GM04503 (cell line): ENCODE measurements at places on chromosomes 7 and 10.
A peak's percentile ranks its signal among the peaks of the same experiment; 100 is the strongest.

DNA sequence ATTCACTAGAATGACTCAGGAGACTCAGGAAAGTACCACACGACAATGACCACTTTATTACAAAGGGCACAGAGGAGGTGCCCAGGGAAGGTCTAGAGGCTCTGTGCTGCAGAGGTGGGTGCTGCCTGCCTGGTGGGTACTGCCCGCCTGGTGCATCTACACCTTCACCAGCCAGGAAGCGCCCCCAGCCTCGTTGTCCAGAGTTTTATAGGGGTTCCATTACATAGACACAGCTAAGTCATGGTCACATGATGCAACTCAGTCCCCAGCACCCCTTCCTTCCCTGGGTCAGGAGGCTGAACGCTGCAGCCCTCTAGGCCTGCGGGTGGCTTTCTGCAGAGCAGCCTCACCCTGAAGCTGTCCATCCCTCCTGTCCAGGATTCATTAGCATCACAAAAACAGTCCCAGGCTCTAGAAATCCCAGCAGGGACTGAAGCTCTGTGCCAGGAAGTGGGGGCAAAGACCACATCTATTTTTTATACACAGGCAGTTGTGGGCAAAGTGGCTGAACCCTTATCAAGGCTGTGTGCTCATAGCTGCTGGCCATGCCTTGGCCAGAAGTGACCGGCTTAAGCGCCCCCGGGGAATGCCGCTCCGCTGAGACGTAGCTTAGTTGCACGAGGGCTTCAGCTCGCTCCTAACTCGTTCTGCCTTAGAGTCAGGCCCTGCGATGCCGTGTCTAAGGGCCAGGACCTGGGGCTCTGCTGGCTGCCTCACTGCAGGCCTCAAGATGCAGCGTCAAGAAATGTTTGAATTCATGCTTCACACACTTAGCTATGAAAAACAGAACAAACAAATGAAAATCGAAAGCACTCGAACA lies 219.0 kb downstream of the GLRX3 start:
- no peak for DNase-seq

GRCh38 chr7:129664029-129665012 lies 52.8 kb downstream of the NRF1 start:
- DNase-seq, result peak; percentile 21

DNA sequence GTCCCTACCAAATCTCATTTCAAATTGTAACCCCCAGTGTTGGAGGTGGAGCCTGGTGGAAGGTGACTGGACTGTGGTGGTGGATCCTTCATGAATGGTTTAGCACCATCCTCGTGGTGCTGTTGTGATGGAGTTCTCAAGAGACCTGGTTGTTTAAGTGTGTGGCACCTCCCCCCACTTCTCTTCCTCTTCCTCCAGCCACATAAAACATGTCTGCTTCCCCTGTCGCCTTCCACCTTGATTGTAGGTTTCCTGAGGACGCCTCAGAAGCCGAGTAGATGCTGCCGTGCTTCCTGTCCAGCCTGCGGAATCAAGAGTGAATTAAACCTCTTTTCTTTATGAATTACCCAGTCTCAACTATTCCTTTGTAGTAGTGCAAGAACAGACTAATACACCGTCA lies 21.0 kb downstream of the GRB10 start:
- DNase-seq, result no peak

- no peak for DNase-seq
These were observed 39.3 kb downstream of the FAM13C start for GRCh38 chr10:59323036-59323459.

DNA sequence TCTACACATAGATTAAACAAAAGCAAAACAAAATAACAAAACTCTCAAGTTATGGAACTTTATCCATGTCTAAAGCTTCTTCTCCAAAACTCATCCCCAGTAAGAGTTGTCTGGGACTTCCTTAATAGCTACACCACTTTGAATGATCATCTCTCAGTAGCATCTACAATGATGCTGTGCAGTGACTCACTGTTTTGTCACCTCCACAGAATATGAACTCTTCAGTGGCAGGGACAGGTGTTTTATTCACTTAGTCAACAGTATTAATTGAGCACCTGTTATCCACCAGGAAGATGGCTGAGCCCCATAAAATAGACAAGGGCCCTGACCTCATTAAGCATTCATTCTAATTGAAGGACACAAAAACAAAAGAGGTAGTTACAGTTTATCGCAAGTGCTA lies 350.7 kb downstream of the ELMO1 start:
- no peak for DNase-seq

DNA sequence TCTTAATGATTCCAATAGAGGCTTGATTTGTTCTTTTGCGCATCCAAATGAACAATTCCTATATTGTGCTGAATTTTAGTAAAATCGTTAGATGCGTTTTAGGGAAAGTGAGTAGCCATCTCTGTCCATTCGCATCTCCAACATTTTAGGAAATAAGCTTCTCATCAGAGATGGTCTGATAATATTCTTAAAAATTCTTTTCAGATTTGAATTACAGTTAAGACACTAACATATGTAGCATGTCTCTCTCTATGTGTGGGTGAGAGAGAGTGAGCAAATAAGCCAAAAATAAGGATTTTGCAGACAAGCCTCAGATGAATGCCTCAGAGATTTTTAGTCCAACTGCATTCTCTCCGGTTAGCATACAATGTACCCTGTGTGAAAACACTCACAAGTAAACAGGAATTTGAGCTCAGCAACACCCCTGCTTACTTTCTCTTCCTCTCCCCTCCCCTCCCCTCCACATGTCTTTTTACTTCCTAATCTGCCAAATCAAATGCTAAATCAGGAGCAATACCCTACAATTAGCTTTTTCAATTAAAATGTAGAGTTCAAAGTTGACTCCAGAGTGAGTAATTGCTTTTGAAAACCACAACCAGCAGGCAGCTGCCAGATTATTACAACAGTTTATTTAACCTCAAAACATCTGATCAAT lies 354.4 kb downstream of the CRPPA start:
- no peak for DNase-seq

- no peak for DNase-seq
These were observed 267.8 kb downstream of the WDR37 start for GRCh38 chr10:1323951-1324350.

DNA sequence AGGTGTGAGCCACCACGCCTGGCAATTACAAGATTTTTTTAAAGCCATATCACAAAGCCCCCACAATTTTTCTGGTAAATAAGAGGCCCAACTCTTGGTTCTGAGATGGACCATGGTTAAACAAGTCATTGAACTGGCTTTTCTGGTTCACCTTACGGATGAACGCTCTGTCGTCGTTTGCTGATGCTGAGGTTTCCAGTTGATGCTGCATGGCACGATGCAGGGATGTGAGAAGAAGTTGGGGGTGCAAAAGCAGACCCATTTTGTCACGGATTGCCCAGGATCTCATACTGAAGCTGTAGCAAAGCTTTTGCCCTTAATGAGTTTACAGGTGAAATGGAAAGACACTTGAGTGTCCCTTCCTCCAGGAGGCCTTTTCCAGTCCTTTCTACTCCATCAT lies 2.0 kb upstream of the IL2RA start:
- no peak for DNase-seq

DNA sequence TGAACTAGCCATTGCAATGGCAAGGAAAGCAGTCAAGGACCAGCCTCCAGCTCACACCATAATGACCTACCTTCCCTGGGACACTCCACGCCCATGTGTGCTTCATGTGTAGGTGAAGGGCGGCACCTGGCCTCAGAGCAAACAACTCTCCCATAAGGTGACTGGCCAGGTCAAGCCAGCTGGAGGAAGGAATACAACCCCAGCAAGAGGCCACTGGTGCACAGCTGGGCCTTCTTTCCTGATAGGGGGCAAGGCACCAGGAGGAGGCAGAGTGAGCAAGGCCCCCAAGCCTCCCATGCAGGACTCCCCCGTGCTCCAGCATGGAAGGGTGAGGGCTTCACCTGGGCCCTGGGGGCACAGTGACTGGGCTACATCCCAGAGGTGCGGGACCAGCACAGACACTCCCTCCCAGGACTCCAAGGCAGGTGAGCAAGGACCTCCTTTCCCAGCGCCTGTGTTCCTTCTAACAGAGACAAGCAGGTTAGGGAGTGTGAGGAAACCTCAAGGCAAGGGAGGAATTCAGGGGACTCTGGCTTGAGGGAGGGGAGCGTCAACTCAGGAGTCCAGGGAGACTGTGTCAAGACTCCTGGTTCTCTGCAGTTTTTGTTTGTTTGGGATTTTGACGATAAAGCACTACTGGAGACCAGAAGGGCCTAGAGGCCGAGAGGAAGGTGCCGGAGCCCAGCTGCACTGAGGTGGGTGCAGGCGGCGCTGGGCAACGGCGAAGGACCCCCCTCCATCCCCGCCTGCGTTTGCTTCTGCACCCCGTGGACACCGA lies 1.7 kb downstream of the PTPRN2 start:
- no peak for DNase-seq

- DNase-seq, result no peak
These were observed 151.5 kb downstream of the CUX1 start for GRCh38 chr7:101968720-101969466.

DNA sequence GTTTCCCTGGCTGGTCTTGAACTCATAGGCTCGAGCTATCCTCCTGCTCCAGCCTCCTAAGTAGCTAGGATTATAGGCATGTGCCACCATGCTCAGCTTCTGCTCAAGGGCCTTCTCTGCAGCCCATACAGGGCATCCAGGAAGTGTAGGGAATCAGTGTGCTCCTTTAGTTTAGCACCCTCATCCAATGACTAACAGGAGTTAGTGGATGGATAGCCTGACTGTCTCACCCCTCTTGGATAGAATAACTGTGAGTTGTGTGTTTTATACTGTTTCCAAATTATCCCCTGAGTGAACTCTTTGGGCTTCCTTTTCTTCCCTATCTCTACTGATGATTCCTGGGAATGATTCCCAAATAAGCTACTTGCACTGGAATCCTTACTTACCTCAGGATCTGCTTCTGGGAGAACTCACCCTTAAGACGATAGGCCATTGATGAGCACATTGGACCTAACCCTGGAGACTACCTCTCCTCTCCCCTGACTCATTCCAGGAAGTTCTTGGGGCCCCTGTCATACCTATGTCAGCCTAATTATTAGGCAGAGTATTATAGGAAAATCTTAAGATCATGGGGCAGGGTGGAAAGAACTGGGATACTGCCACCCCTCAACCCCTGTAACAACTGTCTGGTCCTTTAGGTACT lies 18.5 kb downstream of the STRIP2 start:
- DNase-seq, result no peak

- no peak for DNase-seq
These were observed 85.7 kb upstream of the BMPER start for GRCh38 chr7:33819658-33820057.

DNA sequence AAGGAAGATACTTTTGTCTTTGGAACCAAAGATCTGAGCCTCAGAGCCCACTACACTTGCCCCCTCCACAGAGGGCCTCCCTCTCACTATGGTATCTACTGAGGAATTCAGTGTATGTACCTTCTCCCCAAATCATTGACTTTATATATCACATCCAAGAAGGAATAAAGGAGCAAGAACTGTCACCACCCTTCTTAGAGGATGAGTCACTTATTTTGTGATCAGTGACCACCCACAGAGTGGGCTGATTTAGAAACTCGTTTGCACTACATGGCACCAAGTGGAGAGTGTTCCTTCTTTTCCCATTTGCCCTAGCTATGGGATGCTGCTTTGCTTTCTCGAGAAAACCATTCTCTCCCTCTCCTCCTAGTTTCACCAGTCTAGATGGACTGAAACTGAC lies 5.7 kb downstream of the TMEM243 start:
- DNase-seq, result no peak

DNA sequence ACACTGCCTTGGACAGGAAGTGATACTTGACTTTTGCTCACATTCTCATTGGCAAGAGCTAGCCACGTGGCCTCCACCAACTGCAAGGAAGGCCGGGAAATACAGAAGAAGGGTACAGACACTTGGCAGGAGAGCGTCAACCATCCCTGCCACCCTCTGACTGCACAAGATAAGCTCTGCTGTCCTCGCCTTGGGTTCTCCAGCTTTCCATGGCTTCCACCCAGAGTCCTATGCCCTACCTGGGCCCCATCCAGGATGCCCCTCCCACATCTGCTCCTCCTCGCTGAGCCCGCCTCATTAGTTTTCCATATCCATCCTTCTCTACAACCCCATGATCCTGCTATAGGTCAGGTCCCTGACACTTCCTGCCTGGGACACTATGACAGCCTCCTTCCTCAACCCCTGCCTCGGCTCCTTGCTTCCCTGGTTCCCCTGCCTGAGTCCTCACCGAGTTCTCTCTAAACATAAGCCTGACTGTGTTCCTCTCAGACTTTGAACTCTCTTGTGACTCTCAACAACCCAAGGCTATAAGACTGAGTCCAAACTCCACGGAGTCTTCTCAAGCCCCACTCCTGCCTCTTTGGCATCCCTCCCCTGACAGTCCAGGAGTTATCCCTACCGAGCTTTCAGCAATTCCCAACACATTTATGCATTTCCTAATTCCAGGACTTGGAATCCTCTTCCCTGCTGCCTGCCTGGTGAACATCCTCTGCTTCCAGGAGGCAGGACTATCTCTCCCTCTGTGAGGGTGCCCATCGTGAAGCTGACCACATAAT lies 23.2 kb upstream of the GDF10 start:
- no peak for DNase-seq

GRCh38 chr10:25901199-25901598 lies 32.8 kb upstream of the MYO3A start:
- no peak for DNase-seq

GRCh38 chr7:92809397-92809759 lies 27.0 kb downstream of the CDK6 start:
- DNase-seq, result no peak

DNA sequence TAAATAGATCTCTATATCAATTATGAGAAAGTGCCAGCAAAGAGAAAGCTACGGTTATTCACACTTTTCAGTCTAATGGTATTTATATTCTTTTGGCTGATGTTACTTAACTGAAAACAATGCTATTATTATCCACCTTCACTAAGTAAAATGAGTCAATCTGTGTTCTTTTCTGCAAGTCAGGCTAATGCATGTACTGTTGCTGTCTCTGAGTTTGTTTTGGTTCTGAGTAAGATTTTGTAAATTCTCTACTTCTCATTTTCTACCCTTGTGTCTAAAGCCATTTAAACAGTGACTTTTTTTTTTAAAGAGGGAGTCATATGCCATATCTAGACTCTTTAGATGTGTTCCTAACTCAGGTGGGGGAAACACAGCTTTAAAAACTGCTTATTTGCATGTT lies 7.5 kb downstream of the VWC2 start:
- no peak for DNase-seq

GRCh38 chr10:32357056-32357735 lies 10.2 kb upstream of the EPC1 start:
- DNase-seq, result no peak

GRCh38 chr10:127904311-127905000 lies 2.4 kb upstream of the PTPRE start:
- DNase-seq, result no peak

GRCh38 chr7:96033009-96033598 lies 260.8 kb downstream of the DYNC1I1 start:
- DNase-seq, result no peak

- no peak for DNase-seq
These were observed 7.6 kb upstream of the HILPDA start for GRCh38 chr7:128447941-128448564.

DNA sequence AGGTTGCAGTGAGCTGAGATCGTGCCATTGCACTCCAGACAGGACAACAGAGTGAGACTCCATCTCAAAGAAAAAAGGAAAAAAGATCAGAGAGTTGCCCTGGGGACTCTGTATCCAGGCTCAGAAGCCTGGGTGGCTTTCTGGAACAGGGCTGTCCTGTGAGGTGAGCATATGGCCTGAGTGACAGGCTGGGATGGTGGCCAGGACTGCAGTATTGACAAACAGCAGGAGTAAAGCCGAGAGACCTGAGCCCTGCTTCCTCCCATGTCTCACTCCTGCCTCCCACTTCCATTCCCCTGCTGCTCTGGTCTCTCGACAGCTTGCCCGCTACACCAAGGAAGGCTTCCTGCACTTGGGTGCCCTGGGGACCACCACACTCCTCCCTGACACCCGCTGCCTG lies 578.5 kb downstream of the GALNT17 start:
- DNase-seq, result no peak
